ENCODE measurements at places on chromosomes 2 and 18.

GRCh38 chr18:74929110-74929509 is 279.8 kb downstream of the PTGR3 start:
- no peak for DNase-seq

DNA sequence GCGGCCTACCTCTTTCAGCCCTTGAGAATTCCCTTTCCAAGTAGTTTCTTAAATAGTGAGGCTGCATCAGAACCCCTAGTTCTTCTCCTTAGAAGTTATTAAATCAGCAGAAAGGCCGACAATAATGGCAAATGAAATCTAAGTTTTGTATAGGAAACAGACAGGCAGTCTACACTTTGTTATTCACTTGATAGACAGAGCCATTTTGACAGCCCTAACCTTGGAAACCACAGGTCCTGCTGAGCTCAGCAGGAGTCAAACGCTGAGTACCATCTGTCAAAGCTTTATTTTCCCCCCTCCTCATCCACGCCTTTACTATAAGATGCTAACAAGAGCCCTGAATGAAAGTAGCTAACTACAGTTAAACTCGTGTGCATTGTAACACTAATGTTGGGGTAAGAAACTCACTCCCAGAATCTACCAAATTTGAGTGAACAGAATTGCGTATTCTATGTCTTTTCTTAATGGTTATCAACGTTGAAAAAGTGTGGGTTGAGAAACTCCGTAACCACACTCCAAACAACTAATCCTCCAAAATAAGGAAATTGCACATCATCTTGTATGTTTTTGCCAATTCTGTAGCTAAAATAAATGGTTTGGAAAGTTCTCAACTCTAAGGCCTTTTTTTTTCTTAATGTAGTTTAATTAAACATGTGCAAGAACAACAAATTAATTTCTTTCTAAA is 90.6 kb upstream of the EFEMP1 start:
- no peak for DNase-seq

GRCh38 chr18:79327199-79327721 is 68.5 kb upstream of the NFATC1 start:
- DNase-seq = no peak

GRCh38 chr2:223897669-223898330 is 47.3 kb downstream of the WDFY1 start:
- DNase-seq = no peak

GRCh38 chr2:31131871-31132270 is 6.4 kb downstream of the GALNT14 start:
- DNase-seq = no peak

All from CD4-positive, alpha-beta T cell treated with Interleukin-2 at 100 ng/mL for 4 hours (primary cell).